ENCODE measurements at places on chromosomes 1 and 21.
A peak's percentile ranks its signal among the peaks of the same experiment; 100 is the strongest.

DNA sequence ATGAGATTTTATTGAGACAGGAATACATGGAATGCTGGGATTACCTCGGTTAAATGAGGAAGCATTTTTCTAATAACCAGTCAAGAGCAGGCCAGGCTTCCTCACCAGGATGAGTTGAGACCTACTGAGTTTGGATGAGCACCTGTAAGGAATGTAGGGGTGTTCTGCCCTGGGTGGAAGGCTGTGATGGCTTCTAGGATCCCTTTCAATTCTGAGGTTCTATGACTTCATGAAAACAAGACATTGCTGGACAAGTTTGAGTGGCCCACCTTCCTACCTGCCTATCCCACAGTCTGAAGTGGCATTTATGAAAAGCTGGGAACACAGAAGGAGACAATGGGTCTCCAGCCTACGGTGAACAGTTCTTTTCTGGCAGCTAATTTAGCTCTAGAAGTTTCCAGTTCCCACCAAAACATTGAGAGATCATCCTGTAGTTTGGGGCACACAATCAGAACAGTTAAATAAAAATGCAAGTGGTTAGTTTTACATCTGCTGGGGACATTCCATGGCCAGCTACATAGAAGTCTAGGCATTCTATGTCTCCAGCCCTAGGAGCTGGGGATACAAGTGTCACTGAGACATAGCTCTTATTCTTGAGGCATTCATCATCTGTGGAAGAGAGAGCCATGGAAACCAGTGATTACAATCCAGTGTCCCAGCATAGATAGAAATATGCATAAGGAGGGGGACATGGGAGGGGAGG lies 51.3 kb upstream of the TSPAN2 start:
- DNase-seq, result no peak

GRCh38 chr21:39788383-39788782 lies 43.4 kb downstream of the IGSF5 start:
- peak; percentile 68 for DNase-seq

GRCh38 chr1:159248311-159248710 lies 43.6 kb downstream of the ACKR1 start:
- DNase-seq, result no peak

DNA sequence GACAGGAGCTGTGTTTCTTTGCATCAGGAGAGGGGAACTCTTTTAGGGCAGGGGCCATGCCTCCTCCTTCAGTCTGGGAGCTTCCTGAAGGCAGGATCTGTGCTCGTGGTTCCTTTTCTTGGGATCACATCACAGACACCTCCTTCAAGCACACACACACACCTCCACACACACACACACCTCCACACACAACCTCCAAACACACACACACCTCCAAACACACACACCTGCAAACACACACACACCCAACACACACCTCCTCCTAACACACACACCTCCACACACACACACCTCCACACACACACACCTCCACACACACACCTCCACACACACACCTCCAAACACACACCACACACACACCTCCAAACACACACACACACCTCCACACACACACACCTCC lies 10.5 kb downstream of the LGR6 start:
- no peak for DNase-seq
